CD4-positive, alpha-beta T cell treated with Interleukin-17A for 1 hour (primary cell): ENCODE measurements at places on chromosomes 11 and 22.
A peak's percentile ranks its signal among the peaks of the same experiment; 100 is the strongest.

- no peak for DNase-seq
Observed at GRCh38 chr11:5983443-5983842, 3.3 kb downstream of the OR52L1 start.

GRCh38 chr11:116078101-116078591, 573.9 kb upstream of the CADM1 start:
- no peak for DNase-seq

- DNase-seq: peak; percentile 59
Observed at GRCh38 chr11:43944761-43945311, 2.4 kb downstream of the C11orf96 start.

GRCh38 chr11:111603611-111604130, 1.4 kb downstream of the SIK2 start:
- no peak for DNase-seq

DNA sequence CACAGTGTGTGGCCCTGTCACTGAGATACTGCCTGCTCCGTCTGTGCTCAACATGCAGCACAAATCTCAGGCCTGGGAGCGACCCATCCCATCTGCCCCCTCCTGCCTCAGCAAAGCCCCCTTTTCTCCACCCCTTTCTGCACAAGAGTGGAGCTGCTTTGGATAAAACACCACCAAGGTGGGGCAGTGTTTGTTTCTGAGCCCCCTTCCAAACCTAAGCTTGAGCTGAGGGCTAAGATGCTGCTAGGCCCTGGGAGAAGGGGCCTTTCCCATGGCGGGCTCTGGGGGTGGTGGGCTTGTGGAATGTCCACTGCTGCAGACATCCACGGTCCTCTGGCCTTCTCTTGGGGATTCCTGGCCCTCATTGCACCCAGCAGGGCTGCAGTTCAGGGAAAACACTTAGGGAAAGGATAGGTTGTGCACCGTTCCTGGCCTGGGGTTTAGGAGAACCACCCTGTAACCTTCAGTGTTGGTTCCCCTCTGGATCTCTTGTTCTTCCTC, 594.1 kb downstream of the TBC1D22A start:
- no peak for DNase-seq

DNA sequence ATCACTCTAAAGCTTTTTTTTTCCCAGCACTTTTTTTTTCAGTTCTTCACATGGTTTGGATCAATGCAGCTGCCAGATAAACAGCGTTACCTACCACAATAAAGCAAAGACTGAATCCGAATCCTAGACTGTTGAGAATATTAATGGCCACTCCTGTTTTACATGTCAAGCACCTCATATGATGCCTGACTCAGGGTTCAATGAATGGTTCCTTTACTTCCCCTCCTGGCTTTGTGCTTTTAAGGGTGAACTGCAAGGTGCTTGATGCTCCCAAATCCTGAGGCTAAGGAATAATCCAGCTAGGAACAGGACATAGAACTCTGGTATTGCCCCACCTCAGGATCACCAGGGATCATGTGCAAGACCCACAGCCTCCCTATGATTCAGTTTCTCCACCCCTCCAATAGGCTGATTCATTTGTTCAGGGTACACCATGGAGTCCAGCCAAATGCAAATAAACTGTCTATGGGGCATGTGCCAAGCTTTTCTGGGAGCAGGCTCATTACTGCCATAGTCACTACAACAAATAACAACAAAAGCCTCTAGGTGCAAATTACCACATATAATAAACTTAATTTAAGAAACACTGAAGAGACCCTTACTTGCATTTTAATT, 104.3 kb downstream of the GAB2 start:
- no peak for DNase-seq

DNA sequence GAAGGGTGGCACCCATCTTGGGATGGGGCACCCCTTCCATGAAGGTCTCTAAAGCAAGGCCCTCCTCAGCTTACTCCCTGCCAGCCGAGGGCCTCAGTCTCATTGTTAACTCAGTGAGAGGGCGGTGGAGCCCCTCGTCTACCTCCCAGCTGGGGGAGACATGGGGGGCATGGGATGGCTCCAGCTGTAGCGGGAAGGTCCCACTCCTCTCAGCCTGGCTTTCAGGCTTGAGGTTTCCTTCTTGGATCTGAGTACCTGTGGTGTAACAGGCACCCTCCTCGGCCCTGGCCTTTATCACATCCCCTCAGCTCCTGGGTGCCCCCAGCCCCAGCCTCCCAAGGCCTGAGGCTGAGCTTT, 2.0 kb downstream of the MIF start:
- no peak for DNase-seq

DNA sequence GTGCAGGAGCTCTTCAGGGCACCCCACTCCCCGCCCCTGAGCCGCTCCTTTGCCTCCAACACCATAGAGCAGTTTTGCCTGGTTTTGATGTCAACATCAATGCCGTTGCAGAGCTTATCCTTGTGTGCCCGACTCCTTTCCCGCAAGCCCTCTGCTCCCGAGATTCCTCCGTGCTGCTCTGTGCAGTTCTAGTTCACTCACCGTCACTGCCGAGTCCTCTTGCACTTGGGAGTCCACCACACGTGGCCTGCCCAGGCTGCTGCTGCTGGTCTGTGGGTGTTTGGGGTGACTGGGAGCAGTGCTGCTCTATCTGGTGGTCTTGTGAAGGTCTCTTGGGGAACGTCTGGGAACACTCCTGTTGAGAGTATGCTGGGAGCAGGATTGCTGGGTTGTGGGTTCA, 63.8 kb upstream of the ANO1 start:
- no peak for DNase-seq

- peak; percentile 80 for DNase-seq
Observed at GRCh38 chr22:36383110-36383581, 4.6 kb downstream of the MYH9 start.
